ENCODE measurements at places on chromosomes 4 and X. TPM values are rescaled to one million over a fixed set of nuclear protein-coding genes. Genes with fewer than 3 reads are reported as not detected.

FAM9C gene
- not detected for total RNA-seq

DCAF12L2 gene
- not detected for total RNA-seq

GLUD2 gene
- 24.3 TPM for total RNA-seq

CT55 gene
- not detected for total RNA-seq

TCEAL6 gene
- not detected for total RNA-seq

PFKFB1 gene
- 2.9 TPM for total RNA-seq

PAK3 gene
- total RNA-seq = 0.25 TPM

RAI2 gene
- 0.59 TPM for total RNA-seq

YTHDC1 gene
- total RNA-seq = 28.8 TPM

FGFR3 gene
- total RNA-seq = 40.0 TPM

CXCL11 gene
- total RNA-seq = not detected

CXCR3 gene
- not detected for total RNA-seq

FAM9B gene
- total RNA-seq = not detected

DEFB131A gene
- not detected for total RNA-seq

VCX3B gene
- not detected for total RNA-seq

ELF2 gene
- total RNA-seq = 35.3 TPM

NPY1R gene
- total RNA-seq = 12.8 TPM

ADH7 gene
- under 0.01 TPM for total RNA-seq

IRS4 gene
- total RNA-seq = not detected

TXK gene
- 1.2 TPM for total RNA-seq

LIMCH1 gene
- 2.0 TPM for total RNA-seq

CLDN22 gene
- total RNA-seq = 0.05 TPM

LYAR gene
- 3.9 TPM for total RNA-seq

PDK3 gene
- 13.5 TPM for total RNA-seq

PCDH11X gene
- total RNA-seq = not detected

ARL9 gene
- 0.08 TPM for total RNA-seq

CT45A5 gene
- total RNA-seq = not detected

RNF128 gene
- total RNA-seq = 47.4 TPM

LRAT gene
- total RNA-seq = 4.4 TPM

ERAS gene
- not detected for total RNA-seq

MAOB gene
- total RNA-seq = 34.0 TPM

CCDC149 gene
- total RNA-seq = 11.2 TPM

All from liver (tissue), 10 donors.